ENCODE measurements at places on chromosomes 13 and 19.

GRCh38 chr13:98665638-98665995 lies 86.9 kb downstream of the SLC15A1 start:
- DNase-seq, result no peak

DNA sequence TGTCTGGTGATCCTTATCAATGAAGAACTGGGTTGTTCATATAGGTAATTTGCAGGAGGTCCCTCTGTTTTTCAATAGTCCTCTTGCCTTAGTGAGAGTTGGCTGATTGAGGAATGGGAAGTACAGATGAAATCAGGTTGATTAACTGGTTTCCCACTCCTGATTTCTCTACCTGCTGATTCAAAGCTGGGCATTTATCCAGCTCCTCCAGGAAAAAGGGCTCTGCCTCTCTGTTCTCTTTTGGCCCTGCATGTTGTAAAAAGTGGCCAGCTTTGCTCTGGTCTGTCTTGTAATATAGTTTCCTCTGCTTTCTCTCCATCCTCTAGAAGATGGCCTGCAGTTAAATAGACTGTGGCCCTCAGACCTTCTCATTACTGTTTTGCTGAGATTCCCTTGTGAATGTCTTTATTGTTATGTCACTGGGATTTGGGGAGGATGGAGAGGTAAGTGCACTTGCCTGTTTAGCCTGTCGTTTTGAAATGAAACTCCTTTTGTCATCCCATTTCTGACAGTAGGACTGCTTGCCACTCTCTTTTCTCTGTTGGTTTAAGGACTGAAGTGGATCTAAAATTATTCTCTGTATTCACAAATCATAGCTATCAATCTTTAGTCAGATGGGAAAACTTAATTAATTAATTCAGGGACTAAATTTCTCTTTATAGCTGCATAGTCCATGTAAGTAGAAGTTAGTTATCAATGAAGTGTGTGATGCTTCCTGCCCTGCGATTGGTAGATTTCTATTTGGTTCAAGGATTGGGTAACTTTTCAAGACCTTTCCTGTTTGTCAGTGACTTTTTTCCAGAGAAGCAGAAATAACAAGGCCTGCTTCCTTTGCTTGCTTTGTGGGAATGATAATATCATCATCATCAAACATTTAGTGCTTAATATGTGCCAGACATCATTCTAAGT lies 28.5 kb downstream of the GARRE1 start:
- no peak for DNase-seq

GRCh38 chr19:48530066-48530720 lies 18.6 kb upstream of the LMTK3 start:
- DNase-seq, result no peak

GRCh38 chr19:1046117-1046626 lies 6.3 kb downstream of the ABCA7 start:
- DNase-seq, result no peak

GRCh38 chr19:6402837-6403608 lies 10.1 kb upstream of the GTF2F1 start:
- no peak for DNase-seq

- no peak for DNase-seq
Measured at GRCh38 chr13:85976242-85976641, 177.0 kb upstream of the SLITRK6 start.

DNA sequence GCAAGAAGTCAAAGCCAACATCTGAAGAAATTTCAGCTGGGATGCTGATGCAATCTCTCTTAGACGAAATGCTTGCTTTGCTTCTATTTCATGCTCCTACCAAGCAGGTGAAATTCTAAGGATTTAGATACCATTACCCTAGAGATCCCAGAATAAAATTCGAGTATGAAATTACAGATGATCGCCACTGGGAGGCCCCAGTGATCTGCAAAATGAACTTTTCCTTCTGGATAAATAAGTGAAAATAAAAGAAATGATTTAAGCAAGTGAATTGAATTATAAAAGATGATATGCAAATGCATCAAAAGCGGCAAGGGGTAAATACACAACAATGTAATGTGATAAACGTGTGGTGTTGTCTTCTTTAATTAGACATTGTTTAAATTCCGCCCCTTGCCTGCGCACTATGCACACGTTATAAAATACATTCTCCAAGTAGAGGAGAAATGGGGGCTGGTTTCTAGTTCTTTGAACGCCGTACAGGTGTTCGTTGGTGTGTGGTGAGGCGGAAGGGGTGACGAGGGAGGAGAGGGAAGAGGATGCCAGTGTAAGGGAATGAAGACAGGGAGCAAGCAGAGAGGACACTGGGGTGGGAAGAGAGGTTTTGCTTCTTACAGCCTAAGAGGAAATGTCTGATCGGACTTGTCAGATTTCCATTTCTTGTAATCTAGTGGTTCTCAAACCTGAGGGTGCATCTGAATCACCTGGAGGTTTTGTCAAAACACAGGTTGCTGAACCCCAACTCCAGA lies 58.0 kb downstream of the ERCC5 start:
- DNase-seq, result no peak

GRCh38 chr19:48770266-48770665 lies 14.9 kb downstream of the FGF21 start:
- no peak for DNase-seq

DNA sequence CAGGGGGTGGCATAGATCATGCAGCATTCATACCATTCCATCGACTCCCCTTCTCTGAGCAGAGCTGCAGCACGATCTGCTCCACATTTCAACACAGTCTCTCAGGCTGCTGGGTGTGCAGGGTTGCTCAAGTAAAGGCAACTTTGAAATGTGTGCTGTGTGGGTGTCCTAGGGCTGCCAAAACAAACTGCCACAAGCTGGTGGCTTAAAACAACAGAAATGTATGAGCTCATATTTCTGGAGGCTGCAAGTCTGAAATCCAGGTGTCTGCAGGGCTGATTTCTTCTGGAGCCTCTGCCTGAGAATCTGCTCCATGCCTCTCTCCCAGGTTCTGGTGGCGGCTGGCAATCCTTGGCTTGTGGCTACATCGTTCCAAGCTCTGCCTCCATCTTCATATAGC lies 63.7 kb upstream of the WDFY2 start:
- DNase-seq, result no peak
